ENCODE measurements at places on chromosomes 13 and 19.
A peak's percentile ranks its signal among the peaks of the same experiment; 100 is the strongest.

DNA sequence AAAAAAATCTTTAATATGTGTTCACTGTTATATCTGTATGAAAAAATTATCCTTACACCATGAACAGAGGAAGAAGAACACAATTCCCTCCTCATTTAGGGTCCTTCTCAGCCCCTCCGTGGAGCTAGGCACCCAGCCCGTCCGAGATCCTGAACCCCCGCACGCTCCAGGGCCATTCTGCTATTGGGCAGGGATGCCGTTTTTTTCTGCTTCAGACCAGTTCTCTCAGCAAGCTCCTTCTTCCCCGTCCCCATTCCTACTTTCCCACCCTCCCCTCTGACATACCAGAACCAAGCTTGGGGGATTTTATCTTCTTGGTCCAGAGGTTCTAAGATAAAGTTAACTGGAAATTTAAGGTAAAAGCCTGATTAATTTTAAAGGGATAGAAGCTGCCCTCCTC, 36.2 kb downstream of the ATP12A start:
- DNase-seq: no peak

- no peak for DNase-seq
Observed at GRCh38 chr13:37914781-37915391, 45.3 kb upstream of the TRPC4 start.

DNA sequence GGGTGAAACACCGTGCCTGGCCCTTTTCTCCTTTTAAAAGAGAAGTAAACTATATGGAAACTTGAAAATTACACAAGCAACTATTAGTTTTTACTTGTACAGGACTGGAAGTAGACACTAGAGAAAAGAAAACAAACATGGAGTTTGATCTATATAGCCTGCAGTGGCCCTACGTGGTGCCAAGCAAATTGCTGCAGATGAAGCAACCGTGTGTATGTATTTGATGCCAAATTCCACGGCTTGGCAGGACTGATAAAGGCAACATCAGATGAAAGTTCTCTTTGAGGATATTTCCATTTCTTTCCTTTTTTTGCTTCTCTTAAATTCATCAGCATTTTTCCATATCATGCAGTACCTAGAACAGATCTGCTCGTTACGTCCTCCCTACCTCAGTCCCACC, 49.8 kb downstream of the ATP8A2 start:
- DNase-seq: no peak

- DNase-seq: no peak
Observed at GRCh38 chr19:15025217-15025616, 24.1 kb upstream of the CASP14 start.

- DNase-seq: no peak
Observed at GRCh38 chr19:23281663-23282276, 31.6 kb upstream of the ZNF724 start.

GRCh38 chr13:69077267-69077666, 1030.4 kb upstream of the ATXN8OS start:
- DNase-seq: no peak

DNA sequence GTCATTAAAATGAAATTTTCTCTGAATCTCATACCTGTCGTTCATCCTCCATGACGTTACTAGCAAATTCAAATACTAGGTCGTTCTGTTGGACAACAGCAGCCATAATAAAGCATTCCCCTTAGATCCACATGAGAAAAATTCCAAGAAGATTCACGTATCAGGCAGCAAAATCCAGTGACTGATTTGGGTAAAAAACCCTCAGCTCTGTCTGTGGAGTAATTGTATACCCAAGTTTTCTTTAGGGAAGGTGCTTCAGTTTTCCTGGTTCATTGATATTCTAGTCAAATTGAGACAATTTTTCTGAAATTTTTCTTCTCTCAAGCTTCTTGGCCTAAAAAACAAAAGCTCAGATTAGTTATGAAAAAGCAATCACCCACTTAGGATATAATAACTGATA, 37.2 kb downstream of the ELF1 start:
- DNase-seq: no peak

- no peak for DNase-seq
Observed at GRCh38 chr19:39465956-39466747, 14.5 kb upstream of the TIMM50 start.

DNA sequence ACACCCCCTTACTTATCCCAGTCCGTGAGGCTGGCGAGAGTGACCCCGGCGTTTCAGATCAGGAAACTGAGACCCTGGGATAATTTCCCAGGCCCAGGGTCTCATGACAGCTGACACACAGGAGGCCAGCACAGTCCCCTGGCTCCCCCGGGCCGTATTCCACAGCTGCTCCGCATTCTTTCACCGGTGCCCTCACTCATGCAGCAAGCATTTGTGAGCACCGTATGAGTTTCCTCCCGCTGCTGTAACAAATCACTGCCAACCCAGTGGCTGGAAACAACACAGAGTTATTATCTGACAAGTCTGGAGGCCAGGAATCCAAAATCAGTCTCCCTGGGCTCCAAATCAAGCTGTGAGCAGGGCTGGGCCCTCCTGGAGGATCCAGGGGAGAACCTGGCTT, 21.3 kb downstream of the GADD45B start:
- DNase-seq: no peak

DNA sequence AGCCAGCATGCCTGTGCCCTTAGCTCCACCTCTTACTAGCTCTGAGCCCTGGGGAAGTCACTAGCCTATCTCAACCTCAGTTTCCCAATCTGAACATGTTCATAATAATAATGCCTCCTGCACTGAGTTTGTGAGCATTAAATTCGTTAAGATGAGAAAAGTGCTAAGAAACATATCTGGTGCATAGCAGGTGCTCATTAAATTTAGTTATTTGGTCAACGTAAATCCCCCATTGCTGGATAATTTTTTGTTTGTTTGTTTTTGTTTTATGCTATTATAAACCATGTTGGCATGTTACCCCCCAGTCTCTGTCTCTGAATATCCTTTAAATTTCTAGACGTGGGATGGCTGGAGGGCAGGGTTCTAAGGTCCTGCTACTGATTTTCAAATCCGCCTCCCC, 10.6 kb downstream of the FCGBP start:
- no peak for DNase-seq

DNA sequence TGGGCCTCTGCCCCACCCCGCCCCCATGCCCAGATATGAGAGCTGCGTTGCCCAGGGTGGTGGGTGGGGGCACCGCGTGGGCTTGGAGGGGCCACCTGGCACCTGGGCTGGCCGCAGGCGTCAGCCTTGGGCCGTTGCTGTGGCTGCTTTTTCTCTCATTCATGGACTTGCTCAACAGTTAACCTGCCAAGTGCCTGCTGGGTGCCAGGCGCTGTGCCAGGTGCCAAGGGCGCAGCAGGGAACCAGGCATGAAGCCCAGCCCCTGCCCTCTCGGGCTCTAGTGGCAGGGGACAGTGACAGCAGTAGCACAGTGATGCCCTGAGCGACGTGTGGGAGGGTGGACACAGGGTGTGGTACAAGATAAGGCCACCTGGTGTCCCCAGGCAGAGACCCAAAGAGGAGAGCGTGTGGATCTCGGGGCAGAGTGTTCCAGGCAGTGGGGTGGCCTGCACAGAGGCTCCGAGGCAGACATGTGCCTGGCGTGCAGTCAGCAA, 28.1 kb downstream of the DHX34 start:
- DNase-seq: no peak

GRCh38 chr13:33487575-33488243, 202.2 kb upstream of the STARD13 start:
- no peak for DNase-seq

DNA sequence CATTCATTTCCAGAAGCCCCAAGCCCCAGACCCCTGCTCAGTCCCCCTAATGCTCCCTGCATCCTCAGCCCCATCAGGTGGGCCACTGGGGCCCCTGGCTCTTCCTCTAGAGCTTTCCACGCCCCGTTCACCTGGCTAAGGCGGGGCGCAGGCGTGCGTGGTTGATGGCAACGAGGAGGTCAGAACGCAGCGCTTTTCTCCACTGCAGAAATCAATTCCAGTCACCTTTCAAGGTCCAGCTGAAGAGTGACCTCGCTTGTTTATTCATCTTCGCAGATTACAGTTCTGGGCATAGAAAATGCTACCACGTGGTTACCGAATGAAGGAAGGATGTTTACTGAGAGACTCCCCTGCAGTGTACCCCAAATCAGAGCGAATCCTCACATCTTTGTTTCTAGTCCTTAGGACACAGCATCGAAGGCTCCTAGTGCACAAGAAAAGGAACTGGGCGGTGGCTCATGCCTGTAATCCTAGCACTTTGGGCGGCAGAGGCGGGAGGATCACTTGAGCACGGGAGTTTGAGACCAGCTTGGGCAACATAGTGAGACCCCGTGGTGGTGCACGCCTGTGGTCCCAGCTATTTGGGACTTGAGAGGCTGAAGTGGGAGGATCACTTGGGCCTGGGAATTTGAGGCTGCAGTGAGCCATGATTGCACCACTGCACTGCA, 828 bp upstream of the PBX4 start:
- no peak for DNase-seq

- no peak for DNase-seq
Observed at GRCh38 chr19:1384085-1384462, 367 bp downstream of the NDUFS7 start.

- no peak for DNase-seq
Observed at GRCh38 chr13:35514801-35515502, 38.5 kb upstream of the MAB21L1 start.

- DNase-seq: no peak
Observed at GRCh38 chr13:98172590-98173422, 4.3 kb downstream of the RNF113B start.

DNA sequence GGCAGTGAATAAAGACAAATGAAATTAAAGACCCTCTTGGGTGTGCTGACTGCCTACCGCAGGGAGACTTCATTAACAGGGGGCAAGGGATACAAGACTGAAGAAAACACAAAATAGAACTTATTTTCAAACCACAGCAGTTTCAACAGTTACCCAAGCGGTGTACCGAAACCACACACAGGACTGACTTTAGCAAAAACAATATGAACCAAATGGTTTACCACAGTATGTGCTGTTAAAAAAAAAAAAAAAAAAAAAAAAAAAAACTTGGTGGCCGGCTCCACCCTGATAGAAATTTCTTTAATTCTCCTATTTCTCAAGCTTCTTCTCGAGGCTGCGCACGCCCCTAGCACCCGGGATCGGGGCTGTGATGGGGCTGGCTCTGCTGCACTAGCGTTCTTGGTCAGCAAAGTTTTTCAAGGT, 42.6 kb downstream of the KLF2 start:
- peak; percentile 66 for DNase-seq

DNA sequence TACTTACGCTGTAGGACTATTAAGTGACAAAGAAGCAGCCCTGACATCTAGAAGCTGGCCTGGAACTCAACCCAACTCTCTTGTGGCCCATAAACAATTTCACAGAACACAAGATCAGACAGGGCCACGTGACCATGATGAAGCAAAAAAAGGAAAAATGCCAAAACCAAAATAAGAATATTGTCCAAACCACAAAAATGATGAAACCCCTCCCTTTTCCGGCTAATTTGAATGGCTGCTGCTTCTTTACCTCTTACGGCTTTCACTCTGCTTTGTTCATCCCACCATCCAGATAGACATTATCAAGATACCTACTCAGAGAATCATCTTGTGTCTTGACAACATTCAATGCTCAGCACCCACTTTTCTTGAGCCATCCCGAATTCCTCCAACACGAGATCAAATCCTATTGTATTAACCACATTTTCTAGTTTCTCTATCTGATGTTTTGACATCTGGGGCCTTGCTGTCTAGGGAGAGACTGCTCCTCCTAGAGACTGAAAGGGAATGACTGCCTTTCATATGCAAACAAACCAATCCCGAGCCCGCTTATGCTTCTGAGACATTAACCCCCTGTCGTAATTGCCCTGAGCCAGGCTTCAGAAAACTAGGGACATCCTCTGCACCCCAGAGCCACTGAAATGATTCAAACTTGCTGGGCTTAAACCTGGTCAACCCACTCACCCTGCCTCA, 186.3 kb downstream of the TDRD3 start:
- DNase-seq: no peak

DNA sequence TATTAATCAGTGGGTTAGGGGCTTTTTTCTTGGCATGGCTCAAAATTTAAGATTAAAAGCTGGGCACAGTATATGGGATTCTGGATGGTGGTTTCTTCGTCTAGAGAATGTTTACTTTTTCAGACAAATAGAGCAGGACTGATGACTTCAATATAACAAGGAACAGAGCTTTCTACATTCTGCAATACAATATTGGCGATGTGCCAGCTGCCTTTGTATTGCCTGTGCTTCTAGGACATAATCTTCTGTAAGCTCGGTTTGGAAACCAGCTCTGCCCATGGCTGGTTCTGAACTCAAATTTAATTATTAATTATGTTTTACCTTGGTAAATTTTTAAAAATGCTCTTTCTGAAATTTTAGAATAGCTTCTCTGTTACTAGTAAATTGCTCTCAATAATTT, 139.1 kb upstream of the TRPC4 start:
- DNase-seq: no peak

DNA sequence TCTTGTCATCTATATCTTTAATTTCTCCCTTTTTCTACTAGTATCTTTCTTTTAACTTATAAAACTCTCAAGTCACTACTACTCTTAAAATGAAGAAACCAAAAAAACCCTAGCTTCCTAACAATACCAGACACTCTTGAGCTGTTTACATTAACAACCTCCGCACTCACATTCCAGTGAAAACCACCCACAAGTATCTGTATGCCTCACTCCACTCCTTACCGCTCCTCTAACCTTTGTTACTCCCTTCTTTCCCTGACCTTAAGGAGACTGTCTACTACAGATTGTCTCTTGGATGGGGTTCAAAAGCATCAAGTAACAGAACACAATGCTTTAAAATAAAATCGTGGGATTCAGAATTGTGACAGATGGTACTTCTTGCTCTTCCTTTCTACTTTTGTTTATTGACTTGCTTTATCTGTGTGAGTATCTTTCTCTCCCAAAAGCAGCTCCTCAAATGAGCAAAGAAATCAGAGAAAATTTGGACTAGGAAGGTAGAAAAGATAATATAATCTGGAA, 110.0 kb upstream of the FBXL3 start:
- DNase-seq: no peak

DNA sequence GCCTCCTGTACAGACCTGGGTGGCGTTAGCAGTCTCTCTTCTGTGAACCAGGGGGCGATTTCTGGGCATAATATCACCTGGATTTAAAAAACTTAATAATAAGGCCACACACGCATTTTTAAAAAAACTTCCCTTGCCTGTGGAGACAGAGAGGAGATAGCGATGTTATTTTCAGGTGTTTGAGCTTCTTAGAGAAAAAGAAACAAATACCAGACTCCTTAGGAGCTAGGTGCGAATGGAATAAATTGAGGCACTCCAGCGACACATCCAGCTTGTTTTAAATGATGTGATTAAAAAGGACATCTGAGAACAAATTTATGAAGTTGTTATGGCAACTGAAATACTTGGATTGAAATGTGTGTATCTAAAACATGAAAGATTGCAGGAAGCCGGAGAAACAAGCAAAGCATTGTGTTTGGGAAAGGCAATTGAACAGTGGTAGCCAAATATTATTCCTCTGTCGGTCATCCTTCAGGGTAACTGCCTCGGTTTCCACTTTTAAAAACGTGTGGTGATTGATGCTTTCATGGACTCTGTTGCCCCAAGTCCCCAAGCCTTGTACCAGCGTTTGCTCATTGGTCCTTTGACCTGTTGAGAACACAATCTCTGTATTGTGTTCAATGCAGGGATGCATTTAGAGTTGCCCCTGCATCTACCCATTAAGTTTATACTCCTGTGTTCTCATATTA, 158.7 kb downstream of the TM9SF2 start:
- DNase-seq: no peak

GRCh38 chr13:27137759-27138158, 33.9 kb downstream of the USP12 start:
- no peak for DNase-seq

GRCh38 chr19:46466536-46467196, 4.7 kb downstream of the PNMA8A start:
- DNase-seq: peak; percentile 37
